Fibroblast of villous mesenchyme (primary cell): ENCODE measurements at places on chromosomes 3 and 15. TPM values are rescaled to one million over a fixed set of nuclear protein-coding genes. Genes with fewer than 3 reads are reported as not detected.
A peak's percentile ranks its signal among the peaks of the same experiment; 100 is the strongest.

- no peak for DNase-seq
These were observed 17.4 kb downstream of the GPR160 start for GRCh38 chr3:170055209-170055608.

The DNAH12 gene
- total RNA-seq = under 0.01 TPM in 2 replicates

DNA sequence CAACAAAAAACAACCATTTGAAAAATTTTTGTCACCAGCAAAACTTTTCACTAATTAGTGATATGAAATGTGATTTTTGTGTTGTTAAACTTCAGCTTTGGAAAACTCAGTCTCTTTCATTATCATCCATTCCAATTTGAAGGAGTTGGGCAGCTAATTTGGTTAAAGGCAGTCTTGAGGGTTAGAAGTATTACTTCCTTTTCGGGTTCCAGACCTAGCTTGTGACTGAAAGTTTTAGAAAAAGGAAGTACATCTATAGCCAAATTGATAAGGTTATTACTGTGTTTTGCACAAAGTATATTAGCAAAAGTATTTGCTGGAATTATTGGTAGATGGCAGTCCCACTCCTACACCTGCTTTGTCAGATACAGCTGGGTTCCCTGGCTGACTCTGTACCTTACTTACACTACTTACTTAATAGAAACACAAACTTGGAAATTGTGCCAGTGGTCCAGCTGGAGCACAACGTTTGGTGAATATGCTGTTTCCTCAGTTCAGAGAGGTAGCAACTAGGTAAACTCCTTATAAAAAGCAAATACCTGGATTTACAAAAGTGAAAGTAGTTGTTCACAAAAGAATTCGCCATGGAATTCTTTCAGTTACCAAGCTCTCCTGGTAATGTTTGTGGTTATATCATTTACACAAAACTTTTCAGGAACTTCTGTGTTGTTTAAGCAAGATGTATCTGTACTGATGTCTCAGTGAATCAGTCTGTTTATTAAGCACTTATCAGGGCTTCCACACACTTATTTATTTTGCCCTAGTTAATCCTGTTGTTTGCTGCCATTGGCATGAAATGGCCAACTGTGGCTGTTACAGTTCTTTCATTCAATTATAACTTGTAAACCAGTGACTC lies 31.6 kb downstream of the TIPARP start:
- DNase-seq = no peak

The PAQR5 gene
- 0.97 and 1.3 TPM in 2 replicates for total RNA-seq

DNA sequence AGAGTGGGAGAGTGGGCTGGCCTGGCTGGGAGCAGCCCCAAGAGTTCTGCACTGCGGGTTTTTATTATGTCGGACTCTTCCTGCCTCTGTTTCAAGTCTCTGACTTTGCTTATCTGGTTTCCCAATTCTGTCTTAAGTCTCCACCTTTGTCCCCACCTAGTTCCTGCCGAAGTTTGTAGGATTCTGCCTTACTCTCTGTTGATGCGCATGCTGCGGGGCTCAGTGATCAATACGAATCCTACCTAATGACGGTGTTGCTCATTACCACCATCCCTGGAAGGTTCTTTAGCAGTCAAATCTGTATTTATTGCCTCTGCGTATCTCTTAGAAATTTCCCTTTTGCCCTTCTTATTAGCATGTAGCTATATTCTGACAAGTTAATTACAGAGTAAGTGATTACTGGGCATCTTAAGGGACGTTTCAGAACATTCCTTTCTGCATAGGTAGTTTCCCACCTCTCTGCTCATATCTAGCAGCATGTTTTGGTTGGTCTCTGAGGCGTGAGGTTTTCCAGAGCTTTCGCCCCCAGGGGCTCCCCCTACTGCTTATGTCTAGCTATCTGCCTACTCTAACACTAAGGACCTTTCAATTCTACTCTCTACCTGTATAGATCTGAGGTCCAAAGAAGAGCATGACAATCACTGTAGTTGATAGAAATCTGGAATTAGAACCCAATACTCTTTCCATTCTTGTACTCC lies 236.0 kb upstream of the EIF1B start:
- DNase-seq = no peak

DNA sequence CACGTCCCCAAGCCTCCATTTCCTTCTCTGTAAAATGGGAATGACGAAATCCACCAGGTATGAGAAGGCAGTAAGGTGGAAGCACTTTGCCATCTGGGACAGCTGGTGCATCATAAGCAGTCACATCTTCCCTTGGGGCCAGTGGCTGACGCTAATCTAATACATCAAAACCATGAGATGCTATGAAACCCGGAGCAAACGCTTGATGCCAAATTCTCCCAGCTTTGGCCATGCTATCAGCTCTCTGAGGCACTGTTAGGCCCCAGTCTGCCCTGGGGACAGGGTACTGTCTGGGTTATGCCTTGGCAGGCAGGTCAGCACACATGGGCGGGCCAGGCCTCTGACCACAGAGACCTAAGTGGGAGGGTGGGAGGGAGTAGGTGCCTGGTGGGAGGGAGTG lies 66.1 kb downstream of the ADAMTS17 start:
- DNase-seq = no peak

DNA sequence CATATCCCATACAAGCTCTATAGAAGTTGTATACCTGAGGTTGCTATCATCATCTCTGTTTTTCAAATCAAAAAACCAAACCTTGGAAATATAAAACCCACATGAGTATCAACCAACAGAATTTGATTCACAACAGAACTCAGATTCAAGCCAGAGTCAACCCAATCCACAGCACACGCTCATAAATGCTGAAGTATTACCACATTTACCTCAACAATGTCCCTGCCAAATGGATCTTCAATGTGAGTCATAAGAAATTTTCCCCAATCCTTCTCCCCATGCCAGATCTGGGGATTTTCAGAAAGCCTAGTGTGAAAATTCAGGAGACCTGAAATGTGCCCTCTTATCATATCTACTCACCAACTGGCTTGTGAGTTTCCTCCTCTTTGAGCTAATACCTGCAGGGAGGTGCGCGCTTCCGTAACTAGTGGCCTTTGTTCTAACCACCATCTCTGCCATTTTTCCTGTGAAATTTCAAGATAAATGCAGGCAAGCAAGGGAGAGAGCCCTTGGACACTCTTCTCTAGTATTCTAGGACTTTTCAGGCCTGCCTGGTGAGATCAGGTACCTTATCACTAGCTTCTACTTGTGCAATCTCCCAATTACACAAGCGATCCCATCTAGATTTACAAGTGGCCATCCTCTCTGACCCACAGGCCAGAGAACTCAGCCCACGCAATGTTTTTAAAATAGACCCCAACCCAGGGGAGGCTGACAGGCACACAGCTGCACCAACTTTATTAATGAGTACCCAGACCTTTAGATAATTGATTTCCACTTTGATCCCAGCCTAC lies 1076.9 kb upstream of the CFAP20DC start:
- no peak for DNase-seq

The PLD1 gene
- total RNA-seq = 18.0 and 19.4 TPM in 2 replicates

DNA sequence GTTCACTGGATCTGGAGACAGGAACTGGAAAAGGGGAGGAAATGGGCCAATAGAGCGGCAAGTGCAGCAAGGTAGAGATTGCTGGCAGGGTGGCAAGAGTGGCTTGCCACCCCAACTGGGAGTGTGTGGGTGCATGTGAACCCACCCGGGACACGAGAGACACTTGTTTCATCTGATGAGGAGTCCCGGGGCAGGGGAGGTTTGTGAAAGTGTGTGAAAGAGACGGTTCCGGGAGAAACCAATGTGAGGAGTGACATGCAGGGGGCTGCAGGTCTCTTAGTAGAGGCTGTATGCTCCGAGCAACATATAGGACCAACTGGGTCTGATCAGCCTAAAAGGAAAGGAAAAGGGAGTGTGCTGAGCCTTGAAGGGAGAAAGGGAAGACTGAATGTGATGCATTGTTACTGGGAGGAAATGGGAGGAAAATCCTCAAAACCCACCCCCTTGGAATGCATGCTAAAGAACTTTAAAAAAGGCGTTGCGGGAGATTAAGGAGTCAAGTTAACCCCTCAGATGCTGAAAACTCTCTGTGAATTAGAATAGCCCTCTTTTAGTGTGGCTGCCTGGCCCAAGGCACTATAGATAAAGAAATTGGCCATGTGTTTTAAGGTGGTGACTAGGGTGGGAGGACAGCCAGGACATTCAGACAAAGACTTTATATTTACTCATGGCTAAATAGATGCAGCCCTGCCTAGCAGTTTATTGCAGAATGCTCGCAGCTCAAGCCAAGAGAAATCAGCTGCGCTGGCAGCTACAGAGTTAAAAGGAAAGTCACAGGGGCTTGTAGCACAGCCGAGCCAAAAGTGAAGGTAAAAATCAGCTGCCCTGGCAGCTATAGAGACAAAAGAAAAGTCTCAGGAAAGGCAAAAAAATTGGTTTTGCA lies 9.1 kb upstream of the SLC9C1 start:
- DNase-seq = peak; percentile 7

DNA sequence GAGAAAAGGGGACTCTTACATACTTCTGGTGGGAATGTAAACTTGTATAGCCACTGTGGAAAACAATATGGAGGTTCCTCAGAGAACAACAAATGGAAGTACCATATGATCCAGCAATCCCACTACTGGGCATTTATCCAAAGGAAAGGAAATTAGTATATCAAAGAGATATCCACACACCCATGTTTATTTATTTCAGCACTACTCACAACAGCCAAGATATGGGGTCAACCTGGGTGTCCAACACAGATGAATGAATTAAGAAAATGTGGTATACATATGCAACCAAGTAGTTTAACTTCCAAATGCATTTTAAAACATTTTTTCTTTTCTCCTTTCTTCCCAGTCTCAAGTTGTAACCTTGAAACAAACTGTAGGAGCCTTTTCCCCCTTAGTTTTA lies 54.3 kb downstream of the IMPG2 start:
- DNase-seq = no peak

- no peak for DNase-seq
These were observed 40.2 kb downstream of the PBRM1 start for GRCh38 chr3:52645549-52645948.

GRCh38 chr3:55620351-55621025 lies 133.4 kb upstream of the WNT5A start:
- DNase-seq = peak; percentile 63

DNA sequence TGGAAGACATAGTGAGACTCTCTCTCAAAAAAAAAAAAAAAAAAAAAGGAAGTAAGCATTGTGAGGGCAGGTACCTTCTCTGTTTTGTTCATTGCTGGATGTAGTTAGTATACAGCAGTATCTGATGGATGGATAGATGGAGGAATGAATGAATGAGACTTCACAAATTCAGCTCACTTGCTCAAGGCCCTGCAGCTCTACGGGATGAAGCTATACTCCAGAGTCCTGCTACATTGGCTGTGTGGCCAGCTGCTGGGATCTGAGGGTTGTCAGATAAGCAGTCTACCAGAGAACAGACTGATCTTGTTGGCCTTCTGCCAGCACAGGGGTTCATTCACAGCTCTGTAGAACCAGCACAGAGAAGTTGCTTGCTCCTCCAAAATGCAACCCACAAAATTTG lies 35.0 kb downstream of the MLH1 start:
- peak; percentile 33 for DNase-seq

The PDHB gene
- total RNA-seq = 102 and 114 TPM in 2 replicates

GRCh38 chr3:98786364-98787006 lies 23.3 kb downstream of the ST3GAL6 start:
- peak; percentile 46 for DNase-seq

GRCh38 chr15:87689716-87690115 lies 566.8 kb downstream of the NTRK3 start:
- no peak for DNase-seq

DNA sequence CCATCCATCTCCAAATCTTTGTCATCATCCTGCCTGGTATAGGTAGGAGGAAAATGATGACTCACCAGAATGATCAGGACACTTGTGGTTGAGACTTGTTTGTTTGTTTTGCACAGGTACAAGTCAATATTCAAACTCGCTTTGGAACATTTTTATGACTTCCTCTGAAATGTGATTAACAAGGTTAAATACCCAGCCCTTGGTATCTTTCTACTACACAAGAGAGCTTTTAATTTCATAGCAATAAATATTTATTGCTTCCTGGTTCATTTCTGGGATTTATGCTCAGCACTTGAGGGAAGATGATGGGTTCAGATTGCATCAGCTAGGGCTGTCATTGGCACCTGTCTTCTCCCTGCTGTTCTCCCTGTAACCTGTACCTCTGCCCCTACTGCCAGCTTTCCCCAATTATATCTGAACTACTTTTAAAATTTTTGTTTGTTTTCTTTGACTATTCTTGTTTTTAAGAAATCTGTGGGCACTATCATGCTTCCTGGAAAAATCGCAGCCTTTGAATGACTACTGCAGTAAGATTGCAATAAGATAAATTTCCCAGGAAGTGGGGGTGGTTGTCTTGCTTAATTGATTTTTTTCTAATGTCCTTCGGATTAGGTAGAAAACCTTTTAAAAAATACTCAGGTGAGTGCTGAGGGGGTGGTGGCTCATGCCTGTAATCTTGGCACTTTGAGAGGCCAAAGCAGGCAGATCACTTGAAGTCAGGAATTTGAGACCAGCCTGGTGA lies 24.3 kb upstream of the GCNT3 start:
- DNase-seq = no peak
